ENCODE measurements at places on chromosomes 3 and 15.

DNA sequence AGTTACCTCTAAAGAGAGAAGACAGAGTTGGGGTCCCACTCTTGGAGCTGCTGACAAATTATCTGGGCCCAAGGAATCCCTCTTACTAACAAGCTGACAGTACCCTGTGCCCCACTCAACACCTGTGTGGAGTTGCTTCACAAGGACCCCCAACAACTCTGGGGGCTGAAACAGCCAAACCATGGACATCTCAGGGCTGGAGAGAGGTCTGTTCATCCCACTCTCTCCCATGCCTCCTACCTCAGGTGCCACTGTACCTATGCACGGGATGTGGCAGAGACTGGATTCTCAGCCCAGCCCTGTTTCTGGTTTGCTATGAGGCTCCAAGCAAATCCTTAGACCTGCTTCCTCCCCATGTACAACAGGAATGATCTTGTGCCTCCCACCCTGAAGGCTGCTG, 101.7 kb downstream of the ETFA start:
- DNase-seq = no peak

DNA sequence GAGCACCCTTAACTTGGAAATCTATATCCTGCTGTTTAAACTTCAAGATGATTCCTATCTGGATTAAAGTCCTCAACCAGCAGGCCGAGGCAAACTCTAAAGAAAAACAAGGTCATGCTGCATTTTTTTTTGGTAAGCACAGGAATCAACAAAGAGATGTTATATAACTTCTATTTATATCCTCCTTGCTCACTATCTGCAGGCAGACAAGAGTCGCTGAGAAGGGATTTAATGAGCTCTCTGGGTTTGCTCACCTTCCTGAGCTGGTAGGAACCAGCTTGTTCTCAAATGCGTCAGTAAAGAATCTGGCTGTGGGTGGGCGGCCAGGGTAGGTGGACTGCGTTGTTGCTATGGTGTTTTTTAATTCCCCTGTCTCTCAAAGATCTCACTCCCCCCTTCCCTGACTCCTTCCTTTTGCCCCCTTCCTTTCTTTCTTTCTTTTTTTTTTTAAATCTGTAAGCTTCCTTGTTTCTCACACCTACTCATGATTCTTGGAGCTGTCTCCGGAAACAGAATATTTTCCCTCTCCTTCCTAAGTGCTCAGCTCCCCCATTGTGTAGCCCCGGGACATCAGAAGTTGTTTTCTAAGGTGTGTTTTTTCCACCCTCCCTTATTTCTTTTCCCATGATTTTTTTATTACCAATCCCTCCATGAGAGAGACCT, 228.8 kb upstream of the BHLHE40 start:
- DNase-seq = no peak

DNA sequence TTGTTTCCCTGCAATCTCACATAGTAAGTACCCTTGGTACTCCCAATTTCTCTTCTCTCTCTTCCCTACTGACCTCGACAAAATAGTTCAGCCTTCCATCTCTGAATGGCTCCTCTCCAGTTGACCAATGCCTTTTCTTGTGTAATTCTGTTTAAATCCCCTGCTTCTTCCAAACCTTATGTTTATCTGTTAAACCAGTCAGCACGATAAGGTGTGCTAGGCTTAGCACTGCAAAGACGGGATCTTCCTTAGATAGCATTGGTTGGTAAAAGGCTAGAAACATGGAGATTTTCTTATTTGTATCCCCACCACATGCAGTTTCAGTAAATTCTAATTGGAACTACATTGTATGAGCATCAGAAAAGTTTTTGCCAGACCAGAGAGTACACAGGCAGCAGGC, 25.8 kb upstream of the KCNMB3 start:
- no peak for DNase-seq

GRCh38 chr3:134567605-134568004, 81.7 kb downstream of the CEP63 start:
- DNase-seq = no peak

- no peak for DNase-seq
These were observed 9.9 kb upstream of the KLHL25 start for GRCh38 chr15:85804481-85805170.

GRCh38 chr3:155485897-155486296, 192.4 kb upstream of the STRIT1 start:
- no peak for DNase-seq

GRCh38 chr3:38958026-38958720, 93.6 kb downstream of the SCN11A start:
- no peak for DNase-seq

GRCh38 chr15:90306560-90306959, 41.1 kb downstream of the NGRN start:
- DNase-seq = no peak

- DNase-seq = no peak
These were observed 62.2 kb downstream of the WDR76 start for GRCh38 chr15:43889042-43889441.

- no peak for DNase-seq
These were observed 31.8 kb upstream of the ANP32A start for GRCh38 chr15:68852461-68852860.

- peak; percentile 31 for DNase-seq
These were observed 18.3 kb upstream of the NTRK3 start for GRCh38 chr15:88274553-88275460.

GRCh38 chr3:66693461-66694031, 192.7 kb upstream of the LRIG1 start:
- DNase-seq = no peak

DNA sequence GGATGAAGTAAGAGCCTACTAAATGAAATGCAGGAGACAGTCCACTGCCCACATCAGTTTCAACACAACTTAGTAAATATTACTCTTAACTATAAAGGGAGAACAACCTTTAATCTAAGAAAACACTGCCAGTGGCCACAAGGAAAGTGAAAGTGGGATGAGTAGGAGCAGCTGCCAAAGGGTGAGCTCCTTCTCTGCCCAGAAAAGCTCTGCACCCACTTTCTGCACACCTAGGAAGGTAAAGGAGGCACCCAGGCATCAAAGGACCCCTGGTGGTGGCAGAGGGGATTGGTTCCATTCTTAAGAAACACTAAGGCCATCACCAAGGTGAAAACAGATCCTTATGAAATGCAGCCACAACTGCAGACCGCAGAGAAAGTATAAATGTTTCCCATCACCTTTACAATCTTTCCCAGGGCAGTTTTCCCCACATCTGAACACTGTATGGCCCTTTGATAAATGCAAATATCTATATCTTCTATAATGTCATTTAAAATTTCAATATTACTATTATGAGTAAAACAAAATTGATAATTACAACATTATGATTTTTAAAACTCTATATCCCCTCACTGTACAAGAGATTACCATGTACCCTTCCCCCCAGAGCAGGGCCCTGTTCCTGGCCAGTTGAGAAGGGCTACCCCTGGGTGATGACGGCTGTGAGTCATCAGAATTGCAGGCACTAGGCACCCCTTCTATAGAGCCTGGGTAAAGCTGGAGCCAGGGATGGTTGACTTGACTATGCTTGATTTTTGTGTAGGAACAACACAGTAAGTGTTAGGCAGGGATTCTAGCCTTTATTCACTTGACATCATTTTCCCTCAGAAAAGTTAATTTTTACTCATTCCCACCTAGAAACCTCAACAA, 92.0 kb downstream of the SNRK start:
- peak; percentile 60 for DNase-seq

- DNase-seq = no peak
These were observed 8.7 kb downstream of the DLG1 start for GRCh38 chr3:197289726-197290125.

DNA sequence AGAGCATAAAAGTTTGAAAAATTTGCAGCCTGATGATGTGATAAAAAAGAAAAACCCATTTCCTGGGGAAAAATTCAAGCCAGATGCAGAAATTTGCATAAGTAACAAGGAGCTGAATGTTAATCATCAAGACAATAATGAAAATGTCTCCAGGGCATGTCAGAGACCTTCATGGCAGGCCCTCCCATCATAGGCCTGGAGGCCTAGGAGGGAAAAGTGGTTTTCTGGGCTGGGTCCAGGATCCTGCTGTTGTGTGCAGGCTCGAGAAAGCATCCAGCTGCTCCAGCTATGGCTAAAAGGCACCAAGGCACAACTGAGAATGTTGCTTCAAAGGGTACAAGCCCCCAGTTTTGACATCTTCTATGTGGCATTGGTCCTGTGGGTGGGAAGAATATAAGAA, 1014.0 kb downstream of the SI start:
- no peak for DNase-seq
